Neural progenitor cell (in vitro differentiated cells): ENCODE measurements at places on chromosomes 1 and 21. TPM values are rescaled to one million over a fixed set of nuclear protein-coding genes. Genes with fewer than 3 reads are reported as not detected.
A peak's percentile ranks its signal among the peaks of the same experiment; 100 is the strongest.

- peaks cover 24% of the 10 kb centered on the region for H3K4me1 ChIP-seq
- H3K36me3 ChIP-seq, result no peaks in the 10 kb centered on the region
- H3K27ac ChIP-seq, result no peak overlapping the region
- peaks cover 17% of the 10 kb centered on the region for H3K27me3 ChIP-seq
- no peak overlapping the region for H3K4me3 ChIP-seq
Observed at GRCh38 chr1:18556364-18556763, 74.3 kb upstream of the PAX7 start.

DNA sequence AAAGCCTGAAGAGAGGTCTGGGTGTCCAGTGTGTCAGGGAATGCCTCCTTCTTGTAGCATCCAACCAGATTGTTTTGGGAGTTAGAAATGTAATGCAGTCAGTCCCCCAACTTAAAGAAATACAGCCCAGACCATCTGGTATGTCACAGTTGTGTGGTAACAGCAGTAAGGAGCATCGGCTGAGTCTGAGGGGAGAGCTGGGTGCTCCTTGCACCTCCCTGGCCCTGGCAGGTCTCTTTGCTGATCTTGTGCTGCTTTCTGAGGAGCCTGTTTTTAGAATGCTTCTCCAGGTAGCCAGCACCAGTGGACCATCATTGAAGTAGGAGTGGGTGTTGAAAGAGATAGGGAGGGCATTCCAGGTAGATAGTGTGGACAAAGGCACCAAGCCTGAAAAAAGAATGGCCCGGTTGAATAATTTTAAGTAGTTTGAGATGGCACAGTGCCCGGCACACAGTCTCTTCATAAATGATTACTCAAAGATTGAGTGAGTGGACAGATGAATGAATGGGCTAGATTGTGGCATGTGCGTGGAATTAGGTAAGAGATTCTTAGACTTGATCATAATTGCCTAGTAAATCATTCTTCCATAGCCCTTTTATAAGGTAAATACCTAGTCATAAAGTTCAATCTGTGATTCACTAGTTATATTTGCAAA is 46.5 kb downstream of the LAMC1 start:
- no peak for DNase-seq
- no peaks in the 10 kb centered on the region for H3K27me3 ChIP-seq
- no peak overlapping the region for H3K4me3 ChIP-seq
- peaks cover 6% of the 10 kb centered on the region for H3K4me1 ChIP-seq
- H3K36me3 ChIP-seq, result no peaks in the 10 kb centered on the region
- H3K27ac ChIP-seq, result no peak overlapping the region

DNA sequence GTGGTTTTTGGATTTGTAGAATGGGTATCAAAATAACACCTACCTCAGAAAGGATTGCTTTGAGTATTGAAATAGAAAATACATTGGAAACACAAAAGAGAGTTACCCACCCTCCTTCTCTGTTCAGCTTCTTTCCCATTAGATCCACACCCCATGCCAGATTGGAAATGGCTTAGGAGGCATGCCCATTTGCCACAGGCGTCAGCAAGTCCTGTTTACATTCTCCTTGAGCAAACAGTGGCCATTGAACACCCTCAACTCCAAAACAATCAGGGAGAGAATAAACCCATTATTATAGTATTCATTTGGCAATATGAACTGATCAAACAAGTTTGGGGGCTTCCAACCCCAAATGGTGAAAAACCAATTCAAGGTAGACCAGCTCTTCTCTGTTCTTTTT is 2.4 kb downstream of the ELAPOR1 start:
- H3K27ac ChIP-seq, result no peak overlapping the region
- peaks cover 64% of the 10 kb centered on the region for H3K27me3 ChIP-seq
- peaks cover 4% of the 10 kb centered on the region for H3K4me1 ChIP-seq
- no peak for DNase-seq

DNA sequence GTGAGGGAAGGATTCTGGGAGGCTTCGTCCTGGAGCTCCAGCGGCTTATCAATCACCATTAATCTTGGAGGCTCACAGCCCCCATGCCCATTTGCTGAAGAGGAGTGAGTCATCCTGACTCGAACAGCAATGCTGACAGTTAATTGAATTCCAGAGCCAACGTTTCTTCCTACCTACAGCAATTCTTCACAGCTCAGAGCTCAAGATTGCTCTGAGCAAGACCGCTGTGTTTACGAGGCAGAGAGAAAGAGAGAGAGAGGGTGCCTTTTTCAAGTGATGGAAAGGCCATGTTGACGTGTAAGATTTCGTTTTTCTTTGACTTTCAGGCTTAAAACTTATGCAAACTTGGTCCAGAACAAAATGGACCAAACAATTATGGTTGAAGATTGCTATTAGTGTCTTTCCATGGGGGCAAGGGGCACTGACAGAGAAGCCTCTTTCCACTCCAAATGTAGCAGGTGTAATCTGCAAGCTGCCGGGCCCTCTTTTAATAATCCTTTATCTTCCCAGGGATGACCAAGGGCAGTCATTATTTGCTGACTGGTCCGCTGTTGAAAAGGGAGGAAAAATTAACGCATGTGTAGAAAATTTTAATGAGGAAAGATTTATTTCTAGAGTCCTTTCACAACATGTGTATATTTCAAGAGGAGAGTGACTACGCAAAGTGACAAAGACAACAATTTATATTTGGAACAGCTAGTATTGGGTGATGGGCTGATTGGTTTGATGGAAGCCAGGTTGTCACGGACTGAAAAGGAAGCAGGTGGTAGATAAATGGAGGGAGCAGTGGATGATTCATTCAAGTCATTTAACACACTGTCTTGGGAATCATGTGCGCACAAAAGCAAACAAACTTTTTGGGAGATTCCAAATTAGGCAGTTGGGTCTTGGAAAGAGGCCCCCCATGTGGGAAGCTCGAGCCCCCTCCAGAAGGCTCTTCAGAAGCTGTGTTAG is 136.1 kb upstream of the IRF2BP2 start:
- H3K27ac ChIP-seq, result no peak overlapping the region
- H3K36me3 ChIP-seq, result no peaks in the 10 kb centered on the region
- peak; percentile 60 for DNase-seq
- no peak overlapping the region for H3K4me3 ChIP-seq
- H3K27me3 ChIP-seq, result peaks cover 15% of the 10 kb centered on the region
- peaks cover 49% of the 10 kb centered on the region for H3K4me1 ChIP-seq

DNA sequence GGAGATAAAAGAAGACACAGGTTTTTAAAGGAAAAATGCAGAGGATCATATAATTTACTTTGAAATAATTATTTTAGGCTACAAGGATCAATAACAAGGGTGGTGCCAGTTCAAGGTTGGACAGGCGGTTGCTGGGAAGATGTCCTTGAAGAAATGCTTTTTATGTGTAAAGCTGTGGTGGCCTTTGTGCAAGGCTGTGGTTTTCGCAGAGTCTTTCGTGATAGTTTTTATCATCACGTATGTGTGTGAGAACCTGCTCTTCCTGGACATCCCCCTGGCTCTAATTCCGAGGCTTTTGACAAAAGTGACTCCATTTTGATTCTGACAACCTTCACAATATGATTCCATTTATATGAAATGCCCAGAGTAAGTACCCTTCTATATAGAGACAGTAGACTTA is 85.8 kb upstream of the COG2 start:
- H3K27ac ChIP-seq, result no peak overlapping the region
- no peaks in the 10 kb centered on the region for H3K27me3 ChIP-seq
- no peaks in the 10 kb centered on the region for H3K4me1 ChIP-seq
- H3K36me3 ChIP-seq, result no peaks in the 10 kb centered on the region
- DNase-seq, result no peak

- no peaks in the 10 kb centered on the region for H3K27me3 ChIP-seq
- DNase-seq, result no peak
- no peak overlapping the region for H3K27ac ChIP-seq
Observed at GRCh38 chr1:41160498-41161110, 81.5 kb downstream of the SCMH1 start.

DNA sequence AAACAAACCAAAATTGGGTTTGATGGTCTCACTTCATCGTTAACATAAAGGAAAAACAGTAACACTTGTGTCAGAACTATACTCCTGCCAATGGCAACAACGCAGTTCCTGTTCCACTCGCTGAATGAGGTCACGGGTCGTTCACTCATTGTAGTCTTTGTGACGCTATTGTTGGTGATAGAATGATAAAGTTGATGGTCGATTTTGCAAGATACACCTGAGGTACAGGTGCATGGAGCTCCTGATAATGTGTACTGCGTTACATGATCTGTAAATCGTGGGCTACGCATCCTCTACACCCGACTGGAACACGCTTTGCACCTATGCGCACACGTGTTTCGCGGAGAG is 391 bp upstream of the CENPS start:
- H3K4me3 ChIP-seq, result peak overlapping the region; percentile 49
- H3K27ac ChIP-seq, result no peak overlapping the region
- H3K27me3 ChIP-seq, result no peaks in the 10 kb centered on the region
- DNase-seq, result no peak
- no peaks in the 10 kb centered on the region for H3K36me3 ChIP-seq

DNA sequence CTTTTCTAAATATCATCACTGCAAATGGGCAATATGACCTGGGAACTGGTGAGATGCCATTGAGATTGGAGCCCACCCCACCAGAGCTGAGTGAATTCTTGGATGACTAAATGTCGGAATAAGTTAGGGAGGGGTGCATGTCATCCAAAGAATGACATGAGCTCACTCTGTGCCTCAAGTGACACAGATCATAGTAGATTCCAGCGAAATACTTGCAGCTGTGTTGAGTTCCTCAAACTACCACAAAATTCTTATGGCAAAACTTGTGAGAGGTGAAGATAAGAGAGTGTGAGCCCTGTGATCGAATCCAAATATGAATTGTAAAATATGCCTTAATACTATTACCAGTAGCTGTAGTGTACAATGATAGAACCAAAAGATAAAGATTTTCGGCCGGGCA is 2.3 kb upstream of the TCP10L start:
- H3K4me3 ChIP-seq, result no peak overlapping the region
- H3K4me1 ChIP-seq, result no peaks in the 10 kb centered on the region
- H3K27ac ChIP-seq, result no peak overlapping the region
- H3K27me3 ChIP-seq, result no peaks in the 10 kb centered on the region
- H3K36me3 ChIP-seq, result no peaks in the 10 kb centered on the region
- no peak for DNase-seq

GRCh38 chr1:234373959-234374254 is 651 bp downstream of the COA6 start:
- H3K4me3 ChIP-seq, result peak overlapping the region; percentile 88
- peaks cover 6% of the 10 kb centered on the region for H3K4me1 ChIP-seq
- DNase-seq, result no peak
- no peak overlapping the region for H3K27ac ChIP-seq
- no peaks in the 10 kb centered on the region for H3K36me3 ChIP-seq
- peaks cover 13% of the 10 kb centered on the region for H3K27me3 ChIP-seq

DNA sequence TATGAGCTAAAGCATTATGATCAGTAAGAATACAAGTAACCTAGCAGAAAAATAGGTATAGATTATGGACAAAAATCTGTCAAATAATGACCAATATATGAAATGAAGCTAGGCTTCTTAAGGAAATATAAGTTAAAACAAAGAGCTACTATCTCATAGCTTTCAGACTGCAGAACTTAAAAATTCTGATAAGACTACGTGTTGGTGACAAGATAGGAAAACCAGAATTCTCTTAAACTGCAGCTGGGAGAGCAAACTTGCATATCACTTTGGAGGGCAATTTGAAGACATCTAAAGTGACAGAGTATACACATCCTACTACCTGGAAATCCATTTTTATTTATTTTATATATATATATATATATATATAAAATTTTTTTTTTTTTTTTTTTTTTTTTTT is 65.5 kb downstream of the LTN1 start:
- H3K4me3 ChIP-seq, result no peak overlapping the region
- no peak for DNase-seq
- no peaks in the 10 kb centered on the region for H3K27me3 ChIP-seq
- H3K36me3 ChIP-seq, result peaks cover 7% of the 10 kb centered on the region

SPRR5 gene
- total RNA-seq, result not detected in 2 replicates

ICOSLG gene
- 0.22 and 0.25 TPM in 2 replicates for total RNA-seq

EDARADD gene
- total RNA-seq, result 1.4 and 1.7 TPM in 2 replicates

VCAM1 gene
- 0.34 and 2.1 TPM in 2 replicates for total RNA-seq

CXADR gene
- total RNA-seq, result 183 and 226 TPM in 2 replicates

COG2 gene
- 33.5 and 38.9 TPM in 2 replicates for total RNA-seq
